Astrocyte (in vitro differentiated cells and primary cell): ENCODE measurements at places on chromosomes 3 and 15. TPM values are rescaled to one million over a fixed set of nuclear protein-coding genes. Genes with fewer than 3 reads are reported as not detected.

- H3K27me3 ChIP-seq: no peaks in the 10 kb centered on the region
- peaks cover 19% of the 10 kb centered on the region for H3K4me1 ChIP-seq
- peak; percentile 50 for DNase-seq
- H3K36me3 ChIP-seq: peaks cover 7% of the 10 kb centered on the region
Observed at GRCh38 chr3:48435774-48436476, 4.0 kb downstream of the CCDC51 start.

JAGN1 gene
- total RNA-seq: 31.7 and 33.6 TPM in 2 replicates

GRCh38 chr3:38031022-38031994 is 1.9 kb upstream of the PLCD1 start:
- H3K36me3 ChIP-seq: no peaks in the 10 kb centered on the region
- H3K4me1 ChIP-seq: peaks cover 6% of the 10 kb centered on the region
- no peak for DNase-seq
- H3K27me3 ChIP-seq: no peaks in the 10 kb centered on the region

IFT80 gene
- total RNA-seq: 25.2 and 27.3 TPM in 2 replicates

GRCh38 chr3:54817628-54818027 is 110.2 kb downstream of the LRTM1 start:
- no peak overlapping the region for H3K4me3 ChIP-seq
- H3K27ac ChIP-seq: no peak overlapping the region
- H3K36me3 ChIP-seq: no peaks in the 10 kb centered on the region
- DNase-seq: peak; percentile 76
- H3K27me3 ChIP-seq: no peaks in the 10 kb centered on the region
- no peaks in the 10 kb centered on the region for H3K4me1 ChIP-seq

DNA sequence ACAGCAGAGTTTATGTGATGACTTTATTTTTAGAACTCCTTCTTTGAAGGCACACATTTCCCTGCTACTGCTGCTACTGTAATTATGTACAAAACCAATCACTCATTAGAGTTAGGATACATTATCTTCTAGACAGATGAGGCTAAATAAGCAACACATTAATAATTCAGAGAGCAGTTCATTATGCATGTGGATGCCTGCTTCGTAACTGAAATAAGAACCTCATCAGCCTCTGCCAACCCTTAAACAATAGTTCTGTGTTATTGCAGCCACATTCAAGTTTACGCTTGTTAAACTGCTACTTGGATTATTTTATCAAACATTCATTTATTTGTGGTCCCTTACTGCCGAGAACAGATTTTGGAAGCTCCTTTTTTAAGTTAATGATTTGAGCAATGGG is 52.5 kb upstream of the C15orf61 start:
- no peak for DNase-seq
- H3K36me3 ChIP-seq: no peaks in the 10 kb centered on the region
- no peak overlapping the region for H3K4me3 ChIP-seq
- H3K27me3 ChIP-seq: no peaks in the 10 kb centered on the region
- no peaks in the 10 kb centered on the region for H3K4me1 ChIP-seq
- no peak overlapping the region for H3K27ac ChIP-seq

- H3K27ac ChIP-seq: no peak overlapping the region
- no peaks in the 10 kb centered on the region for H3K27me3 ChIP-seq
- H3K4me3 ChIP-seq: no peak overlapping the region
- DNase-seq: no peak
- H3K4me1 ChIP-seq: no peaks in the 10 kb centered on the region
Observed at GRCh38 chr3:10166213-10166604, 1.5 kb downstream of the IRAK2 start.

CCR3 gene
- total RNA-seq: not detected in 2 replicates

- H3K36me3 ChIP-seq: no peaks in the 10 kb centered on the region
- peaks cover 3% of the 10 kb centered on the region for H3K4me1 ChIP-seq
- no peak overlapping the region for H3K27ac ChIP-seq
- H3K4me3 ChIP-seq: no peak overlapping the region
- H3K27me3 ChIP-seq: no peaks in the 10 kb centered on the region
Observed at GRCh38 chr3:134663721-134664456, 13.1 kb upstream of the KY start.

DNAH12 gene
- total RNA-seq: 0.23 and 0.36 TPM in 2 replicates

- H3K27me3 ChIP-seq: peaks cover 2% of the 10 kb centered on the region
- no peak overlapping the region for H3K27ac ChIP-seq
- H3K4me3 ChIP-seq: no peak overlapping the region
- H3K36me3 ChIP-seq: no peaks in the 10 kb centered on the region
- DNase-seq: peak; percentile 62
Observed at GRCh38 chr15:78108300-78109084, 16.1 kb downstream of the SH2D7 start.
